ENCODE measurements at places on chromosomes 1 and 21.

- DNase-seq = peak; percentile 20
- H3K27me3 ChIP-seq = no peaks in the 10 kb centered on the region
- no peak overlapping the region for H3K4me3 ChIP-seq
- no peaks in the 10 kb centered on the region for H3K36me3 ChIP-seq
These were observed 86.9 kb downstream of the KCNJ15 start for GRCh38 chr21:38343691-38344090.

DNA sequence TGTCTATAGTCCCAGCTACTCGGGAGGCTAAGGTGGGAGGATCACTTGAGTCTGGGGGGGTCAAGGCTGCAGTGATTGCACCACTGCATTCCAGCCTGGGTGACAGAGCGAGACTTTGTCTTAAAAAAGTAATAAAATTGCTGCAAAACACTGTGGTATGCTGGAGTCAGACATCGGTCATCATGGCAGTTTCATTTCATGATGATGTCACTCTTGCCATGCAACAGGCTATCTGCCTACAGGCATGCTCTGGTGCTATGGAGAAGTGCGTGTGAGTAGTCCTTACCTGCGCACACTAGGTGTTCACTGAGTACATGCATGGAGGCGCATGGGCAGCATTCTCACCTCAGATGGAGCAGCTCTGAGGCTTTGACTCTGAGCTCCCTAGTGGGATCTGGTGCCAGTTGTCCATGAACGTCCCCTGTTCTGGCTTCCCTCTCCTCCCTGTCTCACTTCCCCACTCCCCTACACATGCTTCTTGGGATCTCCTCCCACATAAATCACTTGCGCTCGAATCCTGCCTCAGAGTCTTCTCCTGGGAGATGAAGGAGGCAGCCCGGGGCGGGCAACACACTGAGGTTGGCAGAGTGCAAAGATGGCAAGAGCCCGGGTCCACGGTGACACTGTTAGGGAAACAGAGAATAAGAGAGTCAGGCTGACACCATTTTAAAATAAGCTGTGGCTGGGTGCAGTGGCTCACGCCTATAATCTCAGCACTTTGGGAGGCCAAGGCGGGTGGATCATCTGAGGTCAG lies 10.4 kb upstream of the CELA3B start:
- no peaks in the 10 kb centered on the region for H3K27me3 ChIP-seq
- no peak for DNase-seq
- no peak overlapping the region for H3K4me3 ChIP-seq
- H3K4me1 ChIP-seq = no peaks in the 10 kb centered on the region
- no peaks in the 10 kb centered on the region for H3K36me3 ChIP-seq

GRCh38 chr1:223289621-223290020 lies 74.4 kb downstream of the SUSD4 start:
- no peak overlapping the region for H3K4me3 ChIP-seq
- no peak for DNase-seq
- no peaks in the 10 kb centered on the region for H3K4me1 ChIP-seq
- H3K27ac ChIP-seq = no peak overlapping the region
- no peaks in the 10 kb centered on the region for H3K27me3 ChIP-seq

DNA sequence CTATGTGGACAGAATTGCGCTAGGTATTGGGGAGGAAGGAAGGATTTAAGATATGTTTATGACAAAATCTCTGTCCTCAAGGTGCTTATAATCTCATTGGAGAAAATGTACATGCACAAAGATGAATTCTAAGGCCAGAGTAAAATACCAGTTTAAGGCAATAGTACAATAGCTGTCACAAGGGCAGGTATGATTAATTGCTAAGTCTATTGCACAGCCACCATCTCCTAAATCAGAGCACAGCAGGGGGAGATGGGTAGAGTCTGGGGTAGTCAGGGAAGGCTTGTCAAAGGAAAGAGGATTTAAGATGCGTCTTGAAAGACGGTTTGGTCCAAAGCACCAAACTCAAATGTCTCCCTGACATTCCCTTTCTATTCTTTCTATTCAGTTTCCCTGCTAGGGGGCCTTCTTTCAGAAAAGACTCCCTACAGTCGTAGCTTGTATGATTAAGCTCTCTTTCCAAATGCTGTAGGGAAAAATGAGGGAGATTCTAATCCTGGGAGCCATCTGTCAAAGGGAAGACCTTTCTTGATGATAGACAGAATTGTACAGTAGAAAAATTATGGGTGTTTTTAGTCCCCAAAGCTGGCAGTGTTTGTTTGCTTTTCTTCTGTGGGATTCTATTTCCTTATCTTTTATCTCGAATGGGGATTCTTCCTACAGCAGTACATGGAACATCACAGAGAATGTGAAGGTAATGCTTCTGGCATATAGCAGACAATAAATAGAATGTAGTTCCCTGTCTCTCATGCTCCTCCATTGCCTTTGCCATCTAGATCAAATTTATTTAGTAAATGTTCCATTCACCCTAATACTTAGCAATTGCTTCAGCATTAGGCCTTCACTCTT lies 107.6 kb upstream of the NFIA start:
- H3K4me3 ChIP-seq = no peak overlapping the region
- peaks cover 4% of the 10 kb centered on the region for H3K4me1 ChIP-seq
- DNase-seq = no peak
- H3K27me3 ChIP-seq = no peaks in the 10 kb centered on the region

GRCh38 chr1:157992833-157993146 lies 655 bp upstream of the KIRREL1 start:
- peak overlapping the region; percentile 98 for H3K27ac ChIP-seq
- no peaks in the 10 kb centered on the region for H3K4me1 ChIP-seq
- H3K27me3 ChIP-seq = no peaks in the 10 kb centered on the region
- H3K36me3 ChIP-seq = no peaks in the 10 kb centered on the region

Data from breast epithelium (tissue), 4 donors.